ENCODE measurements at places on chromosomes 3 and 15. TPM values are rescaled to one million over a fixed set of nuclear protein-coding genes. Genes with fewer than 3 reads are reported as not detected.

DNA sequence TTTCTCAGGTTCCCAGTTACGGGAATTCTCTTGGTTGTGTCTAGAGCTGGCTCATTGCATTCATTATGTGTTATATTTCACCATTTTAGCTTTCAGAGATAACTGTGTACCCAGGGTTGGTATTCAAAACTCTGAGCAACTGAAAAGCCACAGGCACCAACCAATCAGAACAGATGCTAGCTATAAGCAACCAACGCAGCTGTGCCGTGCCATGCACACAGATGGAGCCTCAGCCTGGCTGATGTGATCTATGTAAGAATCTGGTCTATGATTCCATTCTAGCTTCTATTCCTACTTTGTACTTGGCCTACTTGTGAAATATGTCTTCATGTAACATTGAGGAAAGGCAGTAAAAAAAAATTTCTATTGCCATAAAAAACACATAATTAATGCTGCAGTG lies 95.0 kb upstream of the CCDC80 start:
- no peak for DNase-seq

- no peak for DNase-seq
Measured at GRCh38 chr3:36777424-36778218, 13.3 kb upstream of the DCLK3 start.

DNA sequence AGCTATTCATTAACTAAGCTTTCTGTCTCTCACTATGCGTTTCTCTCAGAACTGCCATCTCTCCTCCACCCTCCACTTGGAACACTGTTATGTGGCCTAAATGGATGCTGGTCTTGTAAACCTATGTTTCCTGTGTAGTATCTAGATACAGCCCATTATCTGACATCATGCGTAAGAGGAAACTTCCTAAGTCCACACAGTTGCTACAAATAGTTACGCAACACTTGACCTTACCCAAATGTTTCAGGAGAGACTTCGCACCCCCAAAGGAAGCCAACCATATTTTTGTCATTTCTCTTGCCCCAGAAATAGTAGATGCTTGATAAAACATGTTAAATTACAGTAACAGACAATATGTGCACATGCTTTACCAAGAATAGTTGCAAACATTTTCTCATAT lies 87.2 kb upstream of the TPRG1 start:
- DNase-seq: no peak

- DNase-seq: no peak
Measured at GRCh38 chr3:126300761-126301481, 56.3 kb downstream of the KLF15 start.

Gene CPNE4
- polyA plus RNA-seq: 0.23 TPM

Gene MYL3
- 312 TPM for polyA plus RNA-seq

DNA sequence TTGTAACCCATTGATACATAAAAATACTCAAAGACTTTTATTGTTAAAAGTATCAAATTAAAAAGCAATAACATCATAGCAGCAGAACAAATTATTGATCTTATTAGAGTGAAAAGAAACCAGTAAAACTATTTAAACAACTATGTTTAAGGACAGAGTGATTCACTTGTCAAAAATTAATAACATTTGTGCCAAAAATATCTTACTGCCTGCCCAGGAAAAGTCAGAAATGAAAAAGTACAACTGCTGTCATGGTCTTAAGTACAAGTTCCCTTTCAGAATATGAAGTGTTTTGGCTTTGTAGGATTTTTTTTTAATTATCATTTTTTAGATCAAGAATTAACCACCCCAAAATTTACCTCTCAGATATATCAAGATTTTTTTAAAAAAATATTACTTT lies 3.4 kb downstream of the IFT57 start:
- DNase-seq: no peak

Gene EBLN2
- polyA plus RNA-seq: 3.8 TPM

DNA sequence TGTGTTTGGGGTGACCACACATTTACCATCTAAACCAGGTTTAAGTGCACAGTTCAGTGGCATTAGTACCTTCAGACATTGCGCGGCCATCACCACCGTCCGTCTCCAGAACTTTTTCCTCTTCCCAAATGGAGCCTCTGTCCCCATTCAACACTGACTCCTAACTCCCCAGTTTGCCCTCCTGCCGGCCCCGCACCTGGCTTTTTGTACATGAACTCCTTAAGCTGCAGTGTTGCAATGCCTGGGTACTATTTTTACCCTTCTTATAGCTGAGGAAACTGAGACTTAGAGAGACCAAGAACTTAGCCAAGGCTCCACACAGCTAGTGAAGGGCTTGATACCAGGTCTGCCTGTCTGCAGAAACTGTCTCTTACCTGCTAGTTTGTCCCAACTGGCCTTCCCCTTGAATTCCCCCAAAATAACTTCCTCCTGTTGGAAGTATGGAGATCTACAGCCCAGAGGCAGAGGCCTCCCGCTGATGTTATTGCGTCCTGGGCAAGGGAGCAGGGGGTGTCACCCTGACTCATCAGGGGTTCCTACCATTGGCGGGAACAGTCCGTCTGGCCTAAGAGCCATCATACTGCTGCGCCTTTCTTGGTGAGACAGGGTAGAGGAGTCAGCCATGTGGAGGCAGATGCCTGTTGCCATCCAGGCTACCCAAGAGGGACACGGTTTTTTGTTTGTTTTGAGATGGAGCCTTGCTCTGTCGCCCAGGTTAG lies 65.6 kb downstream of the GRIP2 start:
- DNase-seq: no peak

GRCh38 chr3:188534633-188535032 lies 380.7 kb downstream of the LPP start:
- DNase-seq: no peak

DNA sequence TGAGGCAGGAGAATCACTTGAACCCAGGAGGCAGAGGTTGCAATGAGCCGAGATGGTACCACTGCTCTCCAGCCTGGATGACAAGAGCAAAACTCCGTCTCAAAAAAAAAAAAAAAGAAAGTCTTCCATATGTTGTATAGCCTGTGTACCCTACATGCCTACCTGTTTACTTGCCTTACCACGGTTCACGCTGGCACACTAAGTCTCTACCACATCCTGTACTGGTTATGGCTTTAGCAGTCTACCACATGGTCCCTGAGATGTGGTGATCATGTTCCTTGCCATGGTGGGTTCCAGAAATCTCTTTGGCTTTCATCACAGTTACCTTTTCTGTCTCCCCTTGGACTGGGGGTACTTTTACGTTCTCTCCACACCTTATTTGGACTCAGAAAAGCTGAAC lies 63.8 kb upstream of the TBC1D5 start:
- DNase-seq: no peak

GRCh38 chr15:25426896-25427610 lies 11.8 kb downstream of the UBE3A start:
- DNase-seq: no peak

DNA sequence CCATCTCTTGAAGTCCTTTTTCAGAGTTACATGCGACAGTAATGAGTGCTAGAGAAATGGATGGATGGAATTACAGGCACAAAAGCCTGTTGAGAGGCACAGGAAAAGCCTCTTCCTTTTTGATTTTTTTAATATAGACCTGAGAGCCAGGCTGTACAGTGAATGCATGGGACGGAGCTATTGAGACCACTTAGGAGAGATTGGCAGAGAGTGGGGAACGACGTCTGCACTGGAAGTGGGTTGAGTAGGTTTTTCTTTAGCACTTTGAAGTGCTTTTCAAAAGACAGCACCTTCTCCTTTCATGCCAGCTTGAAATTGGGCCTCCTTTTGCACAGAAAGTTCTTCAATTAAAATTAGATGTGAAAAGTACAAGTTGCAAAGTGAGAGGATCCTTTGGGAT lies 37.0 kb downstream of the GLDN start:
- DNase-seq: no peak

Gene ZSCAN2
- 11.7 TPM for polyA plus RNA-seq

Gene MYLK
- 22.3 TPM for polyA plus RNA-seq

GRCh38 chr3:105430455-105430854 lies 63.7 kb downstream of the ALCAM start:
- no peak for DNase-seq

GRCh38 chr3:188358787-188359493 lies 205.0 kb downstream of the LPP start:
- DNase-seq: no peak

Data from forelimb muscle (tissue), 1 donor.